Activated B cell treated with CpG ODN at 0.5 μM for 24 hours (primary cell): ENCODE measurements at places on chromosomes 2 and 18. TPM values are rescaled to one million over a fixed set of nuclear protein-coding genes. Genes with fewer than 3 reads are reported as not detected.

- DNase-seq = no peak
- H3K36me3 ChIP-seq = no peaks in the 10 kb centered on the region
- no peak overlapping the region for H3K27ac ChIP-seq
Observed at GRCh38 chr2:28640908-28641300, 110.7 kb upstream of the PPP1CB start.

GRCh38 chr2:167345559-167345958, 457.3 kb downstream of the XIRP2 start:
- no peaks in the 10 kb centered on the region for H3K36me3 ChIP-seq
- no peaks in the 10 kb centered on the region for H3K4me1 ChIP-seq
- H3K27ac ChIP-seq = no peak overlapping the region
- H3K27me3 ChIP-seq = no peaks in the 10 kb centered on the region
- H3K4me3 ChIP-seq = no peak overlapping the region

DNA sequence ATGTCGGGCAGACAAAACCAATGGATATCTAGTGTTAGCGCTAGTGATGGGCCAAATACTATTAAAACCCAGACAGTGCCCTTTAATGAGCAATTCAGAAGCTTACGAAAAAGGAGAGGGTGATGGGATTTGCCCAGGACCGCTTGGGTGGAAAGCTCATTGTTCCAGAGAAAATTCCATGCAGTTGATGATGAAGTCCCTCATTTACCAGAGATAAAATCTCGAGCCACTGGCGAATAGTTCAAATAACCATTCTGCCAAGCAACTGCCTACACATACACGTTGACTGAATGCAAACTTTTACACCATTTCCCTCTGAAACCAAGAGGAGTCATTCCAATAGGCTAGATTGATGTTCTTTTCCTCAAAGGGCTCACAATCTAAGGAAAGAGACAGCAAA, 73.6 kb upstream of the ARL4C start:
- H3K27ac ChIP-seq = peak overlapping the region; percentile 73
- H3K36me3 ChIP-seq = no peaks in the 10 kb centered on the region
- H3K4me1 ChIP-seq = peaks cover 85% of the 10 kb centered on the region
- H3K27me3 ChIP-seq = no peaks in the 10 kb centered on the region
- no peak for DNase-seq

- no peak overlapping the region for H3K27ac ChIP-seq
- H3K27me3 ChIP-seq = no peaks in the 10 kb centered on the region
- no peaks in the 10 kb centered on the region for H3K36me3 ChIP-seq
- H3K4me1 ChIP-seq = no peaks in the 10 kb centered on the region
- DNase-seq = no peak
Observed at GRCh38 chr18:7789856-7790552, 222.9 kb downstream of the PTPRM start.

GRCh38 chr2:145166731-145167302, 646.9 kb upstream of the ZEB2 start:
- no peaks in the 10 kb centered on the region for H3K27me3 ChIP-seq
- H3K4me3 ChIP-seq = no peak overlapping the region
- DNase-seq = no peak
- no peaks in the 10 kb centered on the region for H3K36me3 ChIP-seq
- no peaks in the 10 kb centered on the region for H3K4me1 ChIP-seq

DNA sequence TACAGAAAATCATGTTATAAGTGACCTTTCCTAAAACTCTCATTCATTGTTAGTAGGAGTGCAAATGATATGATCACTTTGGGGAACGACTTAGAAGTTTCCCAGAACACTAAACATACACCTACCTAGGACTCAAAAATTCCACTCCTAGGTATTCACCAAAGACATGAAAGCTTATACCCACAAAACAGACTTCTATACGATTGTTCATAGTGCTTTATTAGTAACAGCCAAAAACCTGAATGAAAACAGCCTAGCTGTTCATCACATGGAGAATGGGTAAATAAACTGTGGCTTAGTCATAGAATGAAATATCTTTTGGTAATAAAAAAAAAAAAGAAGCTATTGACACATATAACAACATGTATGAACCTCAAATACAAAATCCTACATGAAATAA, 8.8 kb downstream of the NOL10 start:
- H3K36me3 ChIP-seq = peaks cover 46% of the 10 kb centered on the region
- H3K27me3 ChIP-seq = no peaks in the 10 kb centered on the region
- no peak for DNase-seq
- H3K4me3 ChIP-seq = no peak overlapping the region
- H3K4me1 ChIP-seq = no peaks in the 10 kb centered on the region
- no peak overlapping the region for H3K27ac ChIP-seq

DNA sequence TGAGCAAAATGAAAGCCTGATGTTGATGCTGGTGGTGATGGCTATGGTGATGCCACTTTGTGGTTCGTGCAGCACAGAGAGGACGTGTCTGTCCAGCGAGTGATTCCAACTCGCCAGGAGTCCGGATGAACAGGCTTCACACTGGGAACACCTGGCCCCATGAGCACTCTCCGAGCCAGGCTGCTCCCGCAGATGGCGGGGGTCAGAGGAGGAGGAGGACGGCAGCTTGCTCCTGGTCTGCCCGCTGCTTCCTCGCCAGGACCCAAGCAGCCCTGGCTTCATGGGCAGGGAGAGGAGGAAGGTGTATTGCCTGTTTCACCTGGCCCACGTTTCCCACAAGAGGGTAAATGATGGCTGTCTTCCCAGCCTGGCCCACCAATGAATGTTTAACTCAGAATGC, 121.6 kb downstream of the MTCL1 start:
- DNase-seq = no peak
- H3K36me3 ChIP-seq = no peaks in the 10 kb centered on the region
- H3K27me3 ChIP-seq = no peaks in the 10 kb centered on the region
- H3K27ac ChIP-seq = no peak overlapping the region
- no peak overlapping the region for H3K4me3 ChIP-seq

GRCh38 chr2:238009563-238009962, 42.7 kb downstream of the UBE2F start:
- H3K4me3 ChIP-seq = no peak overlapping the region
- H3K27ac ChIP-seq = no peak overlapping the region
- peaks cover 41% of the 10 kb centered on the region for H3K36me3 ChIP-seq
- H3K27me3 ChIP-seq = no peaks in the 10 kb centered on the region

DNA sequence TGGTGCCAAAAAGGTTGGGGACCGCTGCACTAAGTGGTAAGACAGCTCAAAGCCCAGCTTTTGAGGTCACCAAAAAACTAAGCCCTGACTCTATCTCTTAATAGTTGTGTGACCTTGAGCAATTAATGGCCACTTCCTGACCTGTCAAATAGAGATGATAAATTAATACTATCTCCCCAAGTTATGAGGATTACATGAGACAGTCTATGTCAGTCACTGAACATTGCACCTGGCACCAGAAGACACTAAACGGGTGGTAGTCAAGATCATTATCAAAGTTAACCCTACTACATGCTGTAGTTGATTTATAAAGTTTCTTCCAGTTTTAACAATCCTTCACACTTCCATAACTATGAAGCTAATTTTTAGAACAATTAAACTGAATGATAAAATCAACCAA, 36.5 kb downstream of the STPG4 start:
- H3K27ac ChIP-seq = no peak overlapping the region
- no peaks in the 10 kb centered on the region for H3K36me3 ChIP-seq
- no peak for DNase-seq
- H3K4me1 ChIP-seq = peaks cover 7% of the 10 kb centered on the region
- no peak overlapping the region for H3K4me3 ChIP-seq
- H3K27me3 ChIP-seq = no peaks in the 10 kb centered on the region

DNA sequence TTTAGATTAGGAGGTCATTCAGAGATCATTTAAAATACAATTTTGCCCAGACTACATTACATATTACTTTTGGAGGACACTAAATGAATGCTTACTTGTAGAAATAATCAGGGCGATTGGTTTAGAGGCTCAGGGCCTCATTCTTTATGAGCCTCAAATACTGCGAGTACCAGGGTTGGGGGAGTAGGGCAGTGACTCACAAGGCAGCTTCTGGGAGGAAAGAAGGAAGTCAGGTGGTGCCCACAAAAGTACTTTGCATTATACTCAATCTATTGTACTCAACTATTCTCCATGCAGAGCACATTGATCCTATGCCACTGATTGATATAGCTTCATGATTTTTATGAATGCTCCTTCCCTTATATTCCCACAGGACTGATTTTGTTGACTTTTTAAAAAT, 166.9 kb downstream of the SOCS6 start:
- H3K4me1 ChIP-seq = no peaks in the 10 kb centered on the region
- no peak overlapping the region for H3K4me3 ChIP-seq
- no peaks in the 10 kb centered on the region for H3K36me3 ChIP-seq
- DNase-seq = no peak

- peak overlapping the region; percentile 36 for H3K4me3 ChIP-seq
- H3K4me1 ChIP-seq = peaks cover 29% of the 10 kb centered on the region
- peak overlapping the region; percentile 64 for H3K27ac ChIP-seq
- peaks cover 76% of the 10 kb centered on the region for H3K36me3 ChIP-seq
- H3K27me3 ChIP-seq = no peaks in the 10 kb centered on the region
Observed at GRCh38 chr2:42296226-42296625, 64.8 kb downstream of the COX7A2L start.

DNA sequence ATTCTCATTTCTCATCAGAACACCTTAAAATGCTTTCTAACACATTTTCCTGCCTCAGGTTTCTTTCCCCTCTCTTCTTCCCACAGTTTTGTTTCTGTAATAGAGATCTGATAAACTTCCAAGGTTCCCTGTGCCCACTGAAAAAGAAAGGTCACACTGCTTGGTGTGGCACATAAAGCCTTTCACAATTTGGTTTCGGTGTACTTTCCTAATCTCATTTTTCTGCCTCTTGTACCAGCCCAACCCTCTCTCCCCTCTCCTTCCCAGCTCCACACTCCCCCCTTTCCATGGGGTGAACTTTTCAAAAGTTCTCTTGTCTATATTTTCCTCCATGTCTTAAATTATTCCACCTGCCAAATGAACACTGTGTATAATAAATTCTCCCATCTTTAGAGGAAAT, 7.2 kb downstream of the EIF2AK3 start:
- H3K4me1 ChIP-seq = peaks cover 47% of the 10 kb centered on the region
- no peaks in the 10 kb centered on the region for H3K27me3 ChIP-seq
- H3K36me3 ChIP-seq = peaks cover 15% of the 10 kb centered on the region
- no peak overlapping the region for H3K4me3 ChIP-seq
- no peak for DNase-seq

DNA sequence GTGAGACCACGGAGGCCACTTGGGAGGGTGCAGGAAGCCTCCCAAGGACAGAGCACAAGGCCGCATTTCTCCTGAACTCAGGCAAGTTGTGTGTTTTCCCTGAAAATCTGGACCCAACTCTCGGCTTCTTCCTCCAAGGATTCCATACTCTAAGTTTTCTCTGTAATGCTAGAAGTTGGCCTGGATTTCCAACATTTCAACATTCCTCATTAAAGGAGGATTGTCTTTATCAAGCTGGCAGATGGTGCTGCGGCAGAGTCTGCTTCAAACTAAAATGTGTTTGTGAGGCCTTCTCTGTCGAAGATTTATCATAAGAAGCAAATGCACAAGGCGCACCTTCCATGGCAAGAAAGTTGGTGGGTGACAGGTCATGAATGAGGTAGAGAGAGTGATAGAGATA, 94.4 kb upstream of the SATB2 start:
- no peak overlapping the region for H3K27ac ChIP-seq
- no peak for DNase-seq
- H3K4me1 ChIP-seq = no peaks in the 10 kb centered on the region
- no peak overlapping the region for H3K4me3 ChIP-seq
- H3K36me3 ChIP-seq = no peaks in the 10 kb centered on the region

DNA sequence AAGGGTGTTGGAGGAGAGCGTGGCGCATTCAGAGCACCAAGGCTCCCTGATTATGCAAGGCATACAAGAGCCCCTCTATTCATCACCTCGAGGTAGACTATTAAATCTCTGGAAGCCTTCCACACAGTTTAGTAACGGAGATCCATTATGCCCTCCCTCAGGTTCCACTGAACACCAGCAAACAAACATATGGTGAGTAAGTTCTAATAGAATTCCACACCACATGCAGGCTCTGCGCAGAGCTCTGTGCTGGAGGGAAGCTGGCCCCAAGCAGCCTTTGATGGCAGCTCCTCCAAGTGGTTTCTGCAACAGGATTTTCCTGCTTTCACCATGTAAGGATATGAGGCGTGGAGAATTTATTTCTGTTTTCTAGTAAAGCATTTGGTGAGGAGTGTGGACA, 238.6 kb downstream of the C1D start:
- DNase-seq = no peak
- peaks cover 23% of the 10 kb centered on the region for H3K4me1 ChIP-seq
- H3K36me3 ChIP-seq = no peaks in the 10 kb centered on the region
- no peaks in the 10 kb centered on the region for H3K27me3 ChIP-seq
- H3K4me3 ChIP-seq = no peak overlapping the region
- H3K27ac ChIP-seq = no peak overlapping the region

GRCh38 chr18:32019251-32019948, 775 bp downstream of the RNF125 start:
- H3K27me3 ChIP-seq = no peaks in the 10 kb centered on the region
- H3K27ac ChIP-seq = peak overlapping the region; percentile 89
- H3K4me1 ChIP-seq = peaks cover 21% of the 10 kb centered on the region
- H3K36me3 ChIP-seq = peaks cover 5% of the 10 kb centered on the region
- peak; percentile 37 for DNase-seq

DNA sequence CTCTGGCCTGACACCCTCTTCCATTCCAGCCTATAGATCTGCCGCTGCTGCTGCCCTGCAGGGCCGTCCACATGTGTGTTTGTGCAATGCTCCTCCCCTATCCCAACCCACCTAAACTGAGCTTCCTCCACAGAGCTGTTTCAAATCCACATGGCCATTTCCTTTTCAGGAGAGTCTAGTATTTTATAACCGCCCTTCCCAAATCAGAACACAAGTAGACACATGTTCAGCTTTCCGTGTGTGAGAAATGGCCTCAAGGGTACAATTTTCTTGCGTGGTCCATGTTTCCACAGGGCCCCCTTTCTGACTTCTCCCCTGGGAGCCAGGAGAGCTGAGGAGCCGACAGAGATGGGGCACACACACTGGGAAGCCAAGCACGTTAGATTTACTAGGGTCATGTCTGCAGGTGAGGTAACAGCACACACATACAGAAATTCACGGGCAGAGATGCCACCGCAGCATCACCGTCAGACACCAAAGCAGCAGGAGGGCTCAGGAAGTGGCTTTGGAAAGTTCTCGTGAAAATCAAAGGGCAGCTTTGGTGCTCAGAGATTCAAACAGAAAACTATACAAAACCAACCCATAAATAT, 102.9 kb upstream of the TGFA start:
- peaks cover 23% of the 10 kb centered on the region for H3K27me3 ChIP-seq
- no peaks in the 10 kb centered on the region for H3K4me1 ChIP-seq
- no peak overlapping the region for H3K27ac ChIP-seq
- peaks cover under 1% of the 10 kb centered on the region for H3K36me3 ChIP-seq
- H3K4me3 ChIP-seq = no peak overlapping the region

DNA sequence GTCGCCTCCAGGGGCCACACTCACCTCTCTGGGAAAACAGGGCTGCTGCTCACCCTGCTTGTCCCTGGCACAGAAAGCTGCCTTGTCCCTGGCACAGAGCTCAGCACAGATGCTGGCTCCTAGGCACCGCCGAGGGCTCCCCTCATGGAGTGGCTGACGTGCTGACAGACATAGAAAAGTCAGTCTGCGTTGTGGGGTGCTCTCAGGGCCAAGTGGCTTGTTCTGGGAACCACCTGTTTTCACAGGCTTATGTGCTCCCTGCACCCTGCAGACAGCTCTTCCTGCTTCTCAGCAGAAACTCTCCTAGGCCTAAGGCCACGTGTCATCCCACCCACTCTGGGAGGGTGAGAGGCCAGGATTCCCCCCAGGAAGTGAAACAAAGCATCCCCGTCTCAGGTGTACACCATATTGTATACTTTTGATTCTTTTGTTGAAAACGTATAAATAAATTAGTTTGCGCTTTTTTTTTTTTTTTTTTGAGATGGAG, 84.7 kb upstream of the TMEM200C start:
- H3K4me3 ChIP-seq = no peak overlapping the region
- H3K27me3 ChIP-seq = no peaks in the 10 kb centered on the region
- DNase-seq = no peak
- H3K27ac ChIP-seq = no peak overlapping the region
- no peaks in the 10 kb centered on the region for H3K36me3 ChIP-seq

PSTPIP2 gene
- total RNA-seq = 0.51 and 0.60 TPM in 2 replicates

GALNT5 gene
- not detected in 2 replicates for total RNA-seq

POU3F3 gene
- total RNA-seq = not detected in 2 replicates

CRACDL gene
- total RNA-seq = not detected in 2 replicates
